DMS53 (cell line): ENCODE measurements at places on chromosomes 1 and 21.
A peak's percentile ranks its signal among the peaks of the same experiment; 100 is the strongest.

- DNase-seq, result no peak
These were observed 32.9 kb downstream of the C21orf91 start for GRCh38 chr21:17786071-17786850.

DNA sequence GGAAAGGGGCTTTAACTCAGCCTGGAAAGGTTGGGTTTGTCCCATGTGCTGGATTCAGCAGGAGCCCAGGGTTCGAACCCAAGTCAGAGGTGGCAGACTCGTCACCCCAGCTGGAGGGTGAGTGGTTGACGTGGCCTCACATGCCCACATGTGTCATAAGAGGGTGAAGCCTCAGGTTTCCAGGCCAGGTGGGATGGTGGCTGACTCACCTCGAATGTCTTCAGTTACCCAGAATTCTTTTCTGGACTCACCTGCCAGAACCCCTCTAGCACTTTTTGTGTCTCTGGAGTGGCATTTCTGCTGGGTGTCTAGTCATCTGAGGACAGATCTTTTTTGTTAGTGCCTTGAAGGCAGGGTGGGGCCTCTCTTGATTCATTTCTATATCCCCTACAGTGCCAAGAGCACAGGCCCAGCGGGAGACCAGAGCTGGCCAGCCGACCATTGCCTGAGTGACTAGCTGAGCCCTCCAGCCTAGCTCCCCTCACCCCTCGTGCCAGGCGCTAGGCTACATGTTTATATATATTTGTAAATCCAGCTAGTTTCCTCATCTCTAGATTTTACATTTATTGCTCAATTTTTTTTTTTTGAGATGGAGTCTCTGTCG lies 28.1 kb downstream of the IL6R start:
- DNase-seq, result peak; percentile 20

DNA sequence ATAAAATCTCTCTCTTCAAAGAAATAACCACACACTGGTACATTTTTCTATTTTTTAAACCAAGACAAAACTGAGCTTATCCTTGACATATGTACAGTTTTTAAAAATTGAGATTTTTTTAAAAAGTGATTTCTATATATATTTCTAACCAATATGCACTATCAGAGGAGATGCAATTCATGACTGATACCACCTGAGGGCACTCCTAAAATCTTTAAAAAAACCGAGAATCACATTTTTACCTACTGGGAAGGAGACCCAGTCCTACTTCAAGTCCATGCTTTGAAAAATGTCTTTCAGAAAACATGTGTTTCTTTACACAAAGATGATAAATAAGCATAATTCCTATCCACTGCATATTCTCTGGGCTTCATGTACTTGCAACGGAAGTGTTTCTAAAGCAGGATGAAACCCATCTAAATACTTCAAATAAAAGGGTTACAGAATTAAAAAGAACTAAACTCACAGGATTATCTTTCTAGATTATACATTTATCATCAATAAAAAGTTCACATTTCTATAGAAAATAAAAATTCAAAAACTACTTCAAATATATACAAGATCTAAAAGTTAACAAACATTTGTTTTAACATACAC lies 98.6 kb downstream of the ENAH start:
- peak; percentile 67 for DNase-seq

- no peak for DNase-seq
These were observed 19.7 kb upstream of the CCDC27 start for GRCh38 chr1:3732434-3733093.

DNA sequence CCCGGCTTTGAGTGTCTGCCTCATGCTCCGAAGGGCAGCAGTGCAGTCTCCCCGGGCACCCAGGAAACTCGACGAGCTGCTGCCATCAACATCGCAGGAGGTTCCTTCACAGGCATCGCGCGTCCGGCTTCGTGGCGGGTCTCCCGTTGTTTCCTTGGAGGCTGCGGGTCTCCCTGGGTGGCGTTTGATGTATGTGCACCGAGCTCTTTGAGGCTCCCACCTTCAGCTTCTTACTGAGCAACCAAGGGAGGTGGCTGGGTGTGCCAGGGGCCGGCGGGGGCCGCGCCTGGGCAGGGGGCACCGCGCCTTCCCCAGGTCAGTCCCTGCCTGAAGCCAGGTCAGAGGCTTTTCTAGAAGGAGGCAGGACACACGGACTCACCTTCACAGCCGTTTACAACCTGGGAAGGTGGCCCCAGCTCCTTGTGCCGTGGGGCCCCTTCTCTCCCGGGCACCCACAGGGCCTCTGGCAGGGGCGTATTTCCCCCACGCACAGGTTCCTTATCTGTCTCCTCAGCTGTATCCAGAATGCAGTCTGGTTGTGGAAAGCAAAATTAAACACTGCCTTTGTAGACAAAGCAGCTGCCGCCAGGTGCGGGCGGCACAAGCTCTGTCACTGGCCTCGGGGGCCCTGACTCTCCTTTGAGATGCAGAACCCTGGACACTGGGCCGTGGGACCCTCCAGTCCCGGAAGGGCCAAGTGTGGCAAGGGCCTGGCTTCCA lies 21.7 kb upstream of the PEX10 start:
- DNase-seq, result no peak

DNA sequence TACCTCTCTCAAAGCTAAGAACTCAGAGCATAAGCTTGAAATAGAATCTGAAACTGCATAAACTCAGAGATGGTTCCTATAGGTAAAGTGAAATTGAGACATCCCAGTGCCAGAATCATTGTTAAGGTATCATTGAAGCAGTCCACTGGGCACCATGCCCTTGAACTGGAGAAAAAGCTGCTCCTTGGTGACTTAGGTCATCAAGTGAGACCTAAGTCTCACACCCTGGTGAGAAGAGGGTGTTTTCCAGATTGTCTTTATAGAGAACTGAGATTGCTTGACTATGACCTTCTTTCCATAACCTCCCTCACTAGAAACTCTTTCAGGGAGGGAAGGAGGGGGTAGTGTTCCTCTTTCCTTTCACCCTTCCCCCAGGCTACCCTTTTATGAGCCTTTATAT lies 9.4 kb upstream of the ATP6V1G3 start:
- DNase-seq, result no peak

GRCh38 chr1:110610696-110611286 lies 4.6 kb upstream of the KCNA2 start:
- DNase-seq, result no peak
